ENCODE measurements at places on chromosomes 6 and 20.

DNA sequence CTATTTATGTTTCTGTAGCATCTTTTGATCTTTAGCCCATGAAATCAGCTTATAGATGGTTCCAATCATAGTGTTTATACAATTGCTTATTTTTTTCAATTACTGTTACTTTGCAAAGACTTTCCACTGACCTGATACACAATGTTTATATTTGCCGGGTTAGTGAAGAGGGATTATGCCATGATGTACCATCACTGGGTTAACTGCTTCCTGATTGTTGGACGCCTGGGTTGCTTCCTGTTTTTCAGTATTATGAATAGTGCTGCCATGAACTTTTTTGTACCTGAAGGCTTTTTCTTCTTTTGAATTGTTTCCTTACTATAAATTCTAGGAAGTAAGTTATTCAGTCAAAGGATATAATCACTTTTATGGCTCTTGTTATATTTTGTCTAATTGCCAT, 6.9 kb downstream of the MANBAL start:
- no peak for DNase-seq

- no peak for DNase-seq
These were observed 822.1 kb downstream of the TENT5A start for GRCh38 chr6:80930376-80930775.

- no peak for DNase-seq
These were observed 11.7 kb downstream of the ZBP1 start for GRCh38 chr20:57608516-57608915.

DNA sequence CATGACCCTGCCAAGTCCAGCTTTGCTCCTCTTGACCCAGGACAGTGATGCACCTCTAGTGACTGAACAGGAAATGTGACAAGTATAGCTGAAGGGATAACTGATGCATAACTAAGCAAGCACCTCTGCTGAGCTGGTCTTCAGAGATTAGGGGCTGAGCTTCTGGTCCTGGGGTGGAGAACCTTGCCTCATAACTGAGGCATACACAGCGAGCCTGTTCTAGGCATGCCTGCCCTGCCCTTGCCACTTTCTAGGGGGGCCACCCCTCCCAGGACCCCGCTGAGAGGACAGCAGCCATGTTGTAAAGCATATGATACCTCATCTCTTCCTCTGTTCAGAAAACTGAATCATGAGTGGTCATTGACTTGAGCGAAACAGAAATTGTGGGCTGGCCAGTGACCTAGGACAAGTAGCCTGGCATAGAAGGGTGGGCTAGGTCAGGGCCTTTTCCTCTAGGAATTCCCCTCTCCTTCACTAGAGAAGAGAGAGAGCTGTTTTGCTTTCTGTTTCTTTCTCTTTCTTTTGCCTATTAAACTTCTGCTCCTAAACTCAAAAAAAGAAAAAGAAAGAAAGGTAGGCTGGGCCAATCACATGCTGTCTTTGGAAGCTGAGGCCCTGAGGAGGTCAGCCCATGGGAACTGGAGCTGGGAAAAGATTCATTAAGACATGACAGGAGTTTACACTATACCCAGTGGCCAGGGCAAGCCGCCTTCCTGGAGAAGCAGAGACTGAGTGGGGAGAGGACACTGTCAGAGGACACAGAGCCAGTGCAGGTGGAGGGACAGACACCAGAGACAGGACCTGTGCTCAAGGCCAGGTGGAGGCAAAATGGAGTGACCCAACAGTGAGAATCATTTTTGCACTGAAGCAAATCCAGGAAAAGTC, 23.1 kb downstream of the ALDH5A1 start:
- peak; percentile 54 for DNase-seq

GRCh38 chr6:9458424-9458823, 956.5 kb downstream of the TFAP2A start:
- no peak for DNase-seq

DNA sequence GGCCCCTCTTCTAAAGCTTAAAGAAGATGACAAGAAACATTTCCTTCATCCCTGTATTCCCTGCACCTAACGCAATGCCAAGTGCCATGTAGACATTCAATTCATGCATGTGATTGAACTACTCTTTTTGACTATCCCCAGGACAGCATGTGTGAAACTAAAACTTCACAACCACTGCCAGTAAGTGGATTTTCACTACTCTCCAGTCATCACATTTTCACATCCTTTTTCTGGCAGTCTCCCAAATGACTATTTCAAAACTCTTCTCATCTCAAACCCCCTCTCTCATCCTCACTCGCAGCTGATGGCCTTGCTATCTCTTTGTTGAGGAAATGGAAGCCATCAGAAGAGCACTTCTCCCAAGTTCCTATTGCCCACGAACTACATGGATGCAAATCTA, 122.6 kb downstream of the OPRM1 start:
- DNase-seq = no peak

DNA sequence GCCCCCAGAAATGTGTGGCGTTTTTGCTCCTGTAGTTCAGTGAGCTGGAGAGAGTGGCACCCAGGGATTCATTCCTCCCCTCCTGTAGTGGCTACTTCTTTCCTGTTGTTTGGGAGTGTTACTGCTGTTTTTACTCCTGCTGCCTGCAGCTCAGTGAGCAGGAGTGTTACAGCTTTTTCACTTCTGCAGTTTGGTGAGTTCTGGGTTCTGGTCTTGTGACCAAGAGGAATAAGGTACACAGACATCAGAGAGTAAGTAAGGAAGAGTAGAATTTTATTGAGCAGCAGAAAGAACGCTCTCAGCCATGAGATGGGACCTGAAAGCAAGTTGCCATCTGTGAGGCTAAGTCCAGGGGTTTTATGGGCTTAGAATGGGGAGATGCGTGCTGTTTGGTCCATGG, 966.3 kb upstream of the CITED2 start:
- DNase-seq = no peak

Measured in kidney tubule cell (primary cell).